ENCODE measurements at places on chromosomes 13 and 19.

DNA sequence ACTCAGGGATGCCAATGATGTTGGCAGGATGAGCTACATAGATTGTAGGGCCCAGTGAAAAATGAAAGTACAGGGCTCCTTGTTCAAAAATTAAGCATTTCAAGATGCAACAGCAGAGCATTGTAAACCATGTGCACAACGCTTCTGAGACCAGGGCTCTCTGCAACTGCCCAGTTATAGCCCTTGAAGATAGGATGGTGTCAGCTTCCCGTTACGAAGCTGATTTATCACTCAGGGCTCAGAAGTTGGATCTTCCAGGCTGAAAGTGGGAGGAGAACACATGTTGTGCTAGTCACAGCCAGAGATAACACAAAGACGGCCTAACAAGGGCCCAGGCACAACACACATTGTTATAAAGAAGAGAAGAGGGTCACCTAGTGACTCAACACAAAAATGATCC is 466.7 kb downstream of the TUBA3C start:
- DNase-seq, result no peak

GRCh38 chr13:33678084-33678483 is 139.9 kb upstream of the RFC3 start:
- DNase-seq, result no peak

GRCh38 chr13:81224209-81224833 is 883.4 kb upstream of the SPRY2 start:
- DNase-seq, result no peak

DNA sequence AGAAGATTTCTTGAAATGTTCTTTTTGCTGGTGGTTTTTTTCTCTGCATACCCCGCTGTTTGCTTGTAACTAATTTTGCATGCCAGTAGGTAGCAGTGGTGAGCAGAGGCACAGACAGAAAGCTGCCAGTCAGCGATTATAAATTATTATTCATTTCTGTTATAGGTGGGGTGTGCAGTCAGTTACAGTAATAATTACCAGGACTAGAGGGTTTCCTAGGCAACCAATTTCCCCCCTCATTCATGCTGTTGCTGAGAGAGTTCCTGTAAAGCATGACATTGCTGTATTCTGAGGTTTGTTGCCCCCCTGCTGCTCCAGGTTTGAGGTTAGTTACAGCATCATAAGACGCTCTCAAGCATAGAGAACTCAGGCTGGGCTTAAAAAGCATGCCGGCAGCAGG is 104.5 kb downstream of the URI1 start:
- DNase-seq, result no peak
